Aorta (tissue), 5 donors: ENCODE measurements at places on chromosomes 11 and 22. TPM values are rescaled to one million over a fixed set of nuclear protein-coding genes. Genes with fewer than 3 reads are reported as not detected.

DNA sequence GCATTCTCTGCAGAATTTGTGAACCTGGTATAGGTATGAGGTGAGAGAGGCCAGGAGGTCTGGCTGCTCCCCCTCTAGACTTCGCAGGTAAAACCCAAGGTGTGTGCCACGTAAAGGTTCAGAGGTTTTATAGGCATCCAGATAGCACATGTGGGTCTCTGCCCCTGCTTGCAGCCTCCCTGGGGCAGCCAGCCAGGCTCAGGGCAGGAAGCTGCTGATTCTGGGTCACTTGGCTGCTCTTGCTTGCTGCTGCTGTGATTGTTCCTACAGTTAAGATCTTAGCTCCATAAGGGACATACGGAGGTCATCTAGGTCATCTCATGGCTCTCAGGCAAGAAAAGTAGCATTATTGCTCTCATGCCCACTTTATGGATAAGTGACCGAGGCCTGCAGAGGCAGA, 30.2 kb downstream of the ZBTB16 start:
- no peak for DNase-seq

- DNase-seq: peak; percentile 67
Observed at GRCh38 chr22:43883012-43883661, 8.7 kb downstream of the PNPLA5 start.

GRCh38 chr11:8204025-8204424, 35.2 kb upstream of the RIC3 start:
- DNase-seq: no peak

- no peak for DNase-seq
Observed at GRCh38 chr22:39773976-39774539, 119.5 kb downstream of the ENTHD1 start.

- no peak for DNase-seq
Observed at GRCh38 chr22:47564651-47565434, 802.4 kb downstream of the TBC1D22A start.

GRCh38 chr11:69066122-69067112, 17.7 kb downstream of the TPCN2 start:
- DNase-seq: no peak

GRCh38 chr11:17008099-17008498, 6.1 kb downstream of the PLEKHA7 start:
- DNase-seq: no peak

DNA sequence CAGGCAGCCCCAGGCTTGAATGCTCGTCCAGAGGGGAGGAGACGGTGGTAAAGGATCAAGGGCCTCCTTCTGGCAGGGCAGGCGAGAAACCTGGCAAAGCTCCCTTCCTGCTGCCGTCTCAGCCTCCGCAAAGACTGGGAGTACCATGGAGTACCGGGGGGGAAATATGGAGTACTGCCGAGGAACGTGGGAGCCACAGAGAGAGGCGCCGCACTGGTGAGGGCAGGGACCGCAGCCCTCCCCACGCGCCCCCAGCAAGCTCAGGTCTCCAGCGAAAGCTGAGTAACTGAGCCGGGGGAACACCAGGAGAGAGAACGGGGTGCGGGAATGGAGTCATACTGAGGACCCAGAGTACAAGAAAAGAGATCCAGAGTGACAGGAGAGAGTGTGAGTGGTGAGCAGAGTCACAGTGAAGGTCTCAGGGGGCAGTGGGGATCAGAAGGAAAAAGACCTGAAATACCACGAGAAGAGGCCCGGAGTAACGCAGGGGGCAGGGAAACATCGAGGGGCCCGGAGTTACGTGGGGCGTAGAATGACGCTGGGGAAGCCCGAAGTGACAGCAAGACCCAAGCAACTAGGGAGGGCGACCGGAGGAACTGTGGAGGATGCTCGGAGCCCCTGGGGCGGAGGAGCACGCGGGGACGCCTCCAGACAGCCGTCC, 740 bp downstream of the EML3 start:
- peak; percentile 81 for DNase-seq

DNA sequence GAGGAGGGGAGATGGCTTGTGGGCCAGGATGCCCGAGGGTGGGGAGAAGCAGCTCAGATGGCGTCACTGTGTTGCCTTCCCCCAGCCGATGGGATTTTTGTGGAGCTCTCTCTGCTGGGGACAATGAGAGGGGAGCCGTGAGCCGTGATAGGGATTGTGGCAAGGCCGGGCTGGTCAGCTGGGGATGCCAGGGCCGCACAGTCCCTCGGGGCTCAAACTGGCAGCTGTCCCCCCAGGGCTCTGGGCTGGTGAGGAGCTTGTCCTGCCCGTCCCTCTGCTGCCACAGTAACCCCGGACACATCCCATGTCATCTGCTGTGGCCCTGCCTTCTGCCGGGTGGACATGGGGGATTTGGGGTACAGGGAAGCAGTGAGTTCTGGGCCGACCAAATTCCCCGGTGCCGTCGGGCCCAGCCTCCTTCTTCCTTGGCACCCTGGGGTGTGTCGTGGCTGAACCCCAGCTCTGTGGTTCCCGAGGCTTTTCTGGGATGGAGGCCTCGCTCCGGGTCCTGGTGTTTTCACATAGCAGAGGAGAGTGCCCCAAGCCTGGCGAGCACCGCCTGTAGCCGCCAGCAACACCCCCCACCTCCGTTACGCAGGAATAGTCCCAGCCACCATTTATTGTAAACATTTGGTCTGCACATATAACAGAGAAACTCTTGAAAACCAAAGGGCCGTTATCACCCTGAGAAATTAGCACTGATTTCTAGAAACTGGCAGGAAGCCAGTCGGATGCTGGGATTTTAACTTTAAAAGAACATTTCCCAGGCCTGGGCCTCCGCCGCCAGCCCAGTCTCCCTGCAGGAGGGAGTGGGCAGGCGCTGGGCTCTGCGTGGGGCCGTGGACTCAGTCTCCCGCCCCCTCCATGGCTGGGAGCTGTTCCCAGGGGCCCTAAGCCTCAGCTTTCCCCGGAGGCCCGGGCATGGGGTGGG, 9.9 kb downstream of the BRSK2 start:
- peak; percentile 32 for DNase-seq

DNA sequence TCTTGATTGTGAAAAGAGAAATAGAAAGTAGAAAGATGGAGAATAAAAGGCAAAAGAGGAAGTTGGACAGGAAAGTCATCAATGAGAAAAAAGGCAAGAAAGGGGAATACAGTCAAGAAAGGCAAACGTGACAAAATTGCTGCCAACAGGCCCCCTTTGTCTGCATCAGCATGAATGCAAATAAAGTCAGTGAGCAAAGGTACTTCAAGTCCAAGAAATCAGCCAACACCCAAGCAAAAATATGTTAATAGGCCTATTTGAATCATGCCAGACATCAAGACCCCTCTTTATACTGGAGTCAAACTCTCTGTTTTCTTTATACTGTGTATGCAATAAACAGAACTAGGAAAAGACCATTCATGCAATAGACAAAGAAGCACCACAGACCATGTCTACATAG, 34.3 kb downstream of the GUCY1A2 start:
- no peak for DNase-seq

DNA sequence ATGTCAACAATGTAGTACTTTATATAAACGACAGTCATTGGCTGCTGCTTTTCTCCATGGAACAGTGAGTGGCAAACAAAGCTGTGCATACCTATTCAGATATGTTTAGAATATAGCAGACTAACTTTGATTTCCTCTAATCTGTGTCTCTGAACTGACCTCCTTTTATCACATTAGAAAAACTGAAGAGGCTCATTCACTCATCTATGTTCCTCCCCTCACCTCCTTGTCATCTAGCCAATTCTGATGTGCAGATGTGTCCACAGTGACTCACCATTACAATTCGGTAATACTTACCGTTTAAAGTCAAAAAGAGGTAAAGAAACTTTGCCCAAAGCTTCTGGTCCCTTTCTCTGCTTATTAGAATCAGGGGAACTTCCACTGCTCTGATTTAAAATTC, 51.5 kb upstream of the RPS13 start:
- no peak for DNase-seq

- no peak for DNase-seq
Observed at GRCh38 chr11:88203604-88204003, 28.4 kb upstream of the RAB38 start.

GRCh38 chr11:17012712-17013547, 1.3 kb downstream of the PLEKHA7 start:
- peak; percentile 63 for DNase-seq

DNA sequence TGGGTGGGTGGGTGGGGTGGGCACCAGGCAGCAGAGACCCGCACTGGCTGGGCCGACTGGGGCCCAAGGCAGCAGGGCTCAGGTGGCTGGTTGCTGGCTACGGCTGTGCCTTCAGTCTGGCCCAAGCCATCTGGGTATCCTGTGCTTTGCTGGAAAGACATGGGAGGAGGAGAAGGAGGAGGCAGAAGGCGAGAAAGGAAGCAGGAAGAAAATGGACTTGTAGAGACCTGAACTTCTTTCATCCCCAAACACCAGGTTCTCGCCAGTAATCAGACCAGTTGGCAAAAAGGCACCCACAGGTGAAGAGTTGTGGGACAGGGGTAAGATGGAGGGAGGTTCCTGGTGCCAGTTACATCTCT, 78.8 kb downstream of the IGLL1 start:
- DNase-seq: no peak

GRCh38 chr11:126567419-126567818, 211.9 kb downstream of the ST3GAL4 start:
- no peak for DNase-seq

DNA sequence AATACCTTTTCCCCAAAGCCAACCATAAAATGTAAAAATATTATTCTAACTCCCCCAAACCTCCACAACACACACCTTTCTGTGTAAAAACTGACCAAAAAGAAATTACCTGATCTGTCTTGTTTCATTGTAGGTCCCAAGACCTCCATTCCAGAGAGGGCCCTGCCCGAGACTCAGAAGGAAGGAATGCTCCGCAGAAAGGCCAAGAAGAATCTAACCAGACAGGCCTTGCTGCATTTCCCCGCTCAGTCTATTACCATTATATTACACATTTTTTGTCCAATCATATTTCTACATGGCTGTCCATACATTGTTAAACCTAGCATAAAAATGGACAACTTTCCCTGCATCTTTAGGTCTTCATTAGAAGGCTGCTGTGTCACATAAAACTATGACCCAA, 237.5 kb upstream of the UBASH3B start:
- DNase-seq: no peak

DNA sequence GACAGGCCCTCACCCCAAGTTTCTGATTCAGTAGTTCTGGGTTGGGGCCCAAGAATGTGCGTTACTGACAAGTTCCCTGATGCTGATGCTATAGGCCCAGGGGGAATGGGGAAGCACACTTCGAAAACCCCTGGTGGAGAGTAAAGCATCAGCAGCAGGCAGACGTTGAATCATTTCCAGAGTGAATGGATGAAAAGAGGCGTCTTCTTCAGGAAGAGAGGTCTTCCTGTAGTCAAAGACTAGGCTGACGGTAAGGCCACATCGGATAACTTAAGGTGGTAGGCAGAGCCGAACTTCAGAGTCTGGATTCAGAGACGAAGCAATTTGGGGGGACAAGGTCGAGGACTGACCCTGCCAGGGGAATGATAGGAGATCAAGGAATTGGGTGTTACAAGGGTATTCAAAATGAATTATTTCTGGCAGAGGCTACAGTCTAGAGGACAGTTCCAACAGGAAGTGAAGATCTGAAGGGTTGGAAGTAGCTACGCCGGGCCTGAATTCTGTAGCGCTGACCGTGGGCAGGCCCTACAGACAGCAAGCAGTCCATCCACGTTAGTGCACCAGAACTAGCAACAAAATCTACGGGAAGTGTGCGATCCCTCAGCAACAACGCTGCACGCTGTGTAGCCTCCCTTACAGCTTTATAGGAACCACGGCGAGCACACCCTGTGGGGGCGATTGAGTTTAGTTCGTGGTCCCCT, 862 bp upstream of the CENATAC start:
- DNase-seq: no peak

DNA sequence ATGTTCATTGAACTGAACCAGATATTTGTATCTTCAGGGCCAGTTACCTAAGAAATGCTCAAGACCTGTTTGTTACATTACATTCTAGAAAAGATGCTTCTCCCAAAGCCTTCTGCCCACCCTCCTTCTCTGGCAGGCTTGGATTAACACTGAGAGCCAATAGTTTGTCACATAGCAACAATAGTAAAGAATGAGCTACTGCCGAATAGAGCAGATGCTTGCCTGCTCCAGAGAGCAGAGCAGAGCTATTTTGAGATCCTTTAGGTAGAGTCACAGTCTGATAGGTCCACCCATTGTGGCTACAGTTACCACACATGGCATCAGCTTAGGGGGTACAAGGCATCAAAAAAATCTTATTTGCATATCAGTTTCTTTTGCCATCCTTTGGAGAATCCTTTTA, 13.5 kb upstream of the EP300 start:
- no peak for DNase-seq

- DNase-seq: no peak
Observed at GRCh38 chr22:29301716-29302401, 4.6 kb upstream of the GAS2L1 start.

DNA sequence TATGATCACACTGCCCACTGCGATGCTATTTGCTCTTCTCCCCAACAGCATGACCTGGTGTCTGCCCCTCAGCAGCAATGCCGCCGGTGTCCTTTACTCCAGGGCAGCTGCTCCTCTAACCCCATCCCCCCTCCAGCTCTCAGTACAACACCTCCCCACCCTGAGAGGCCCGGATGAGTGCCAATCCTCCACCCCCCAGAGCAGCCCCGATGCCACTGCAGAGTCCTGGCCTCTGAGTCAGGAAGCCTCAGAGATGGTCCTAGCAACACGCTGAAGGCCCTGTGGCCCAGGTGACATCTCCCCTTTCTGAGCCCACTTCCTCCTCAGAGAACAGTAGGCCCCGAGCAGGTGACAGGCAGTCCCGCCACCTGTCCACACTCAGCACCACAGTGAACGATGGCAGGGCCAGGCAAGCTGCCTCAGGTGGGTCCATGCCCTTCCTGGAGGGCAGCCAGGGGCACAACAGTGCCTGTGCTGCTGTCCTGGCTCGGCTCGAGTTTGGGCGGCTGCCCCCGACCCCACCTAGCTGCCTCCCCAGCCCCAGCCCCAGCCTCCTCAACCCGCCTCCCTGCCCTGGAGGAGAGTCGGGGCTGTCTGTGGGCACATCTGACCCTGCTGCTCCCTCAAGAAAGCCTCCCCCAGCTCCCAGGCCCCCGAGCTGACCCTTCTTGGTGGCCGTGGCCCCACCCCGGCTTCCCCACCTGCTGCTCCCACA, 3.9 kb upstream of the NDUFS8 start:
- DNase-seq: no peak

DNA sequence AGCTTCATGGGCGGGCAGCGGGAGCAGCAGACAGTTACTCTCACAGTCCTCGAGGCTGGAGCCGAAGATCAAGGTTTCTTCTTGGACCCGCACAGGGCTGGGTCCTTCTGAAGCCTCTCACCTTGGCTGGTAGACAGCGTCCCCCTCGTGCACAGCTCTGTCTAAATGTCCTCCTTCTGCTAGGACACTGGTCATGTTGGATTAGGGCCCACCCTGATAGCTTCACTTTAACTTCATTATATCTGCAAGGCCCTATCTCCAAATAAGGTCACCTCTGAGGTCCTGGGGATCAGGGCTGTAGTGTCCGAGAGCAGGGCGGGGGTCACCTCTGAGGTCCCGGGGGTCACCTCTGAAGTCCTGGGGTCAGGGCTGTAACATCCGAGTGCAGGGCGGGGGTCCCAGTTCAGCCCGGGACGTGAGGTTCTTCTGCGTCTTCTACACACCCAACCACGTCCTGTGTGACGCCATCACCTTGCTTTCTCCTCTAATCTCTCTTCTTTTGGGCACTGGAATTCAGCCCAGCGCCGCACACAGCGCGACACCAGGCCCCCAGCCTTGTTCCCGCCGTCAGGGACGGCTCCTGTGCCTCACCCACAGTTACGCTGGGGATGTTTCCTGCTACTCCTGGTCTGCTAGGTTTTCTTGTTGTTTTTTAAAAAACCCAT, 34.1 kb upstream of the TOLLIP start:
- no peak for DNase-seq

LIF gene
- 4.5 TPM for total RNA-seq

SAA4 gene
- 0.84 TPM for total RNA-seq

TEX12 gene
- 0.97 TPM for total RNA-seq

JAML gene
- total RNA-seq: 29.5 TPM

SYCE3 gene
- total RNA-seq: not detected

KDM4D gene
- 0.45 TPM for total RNA-seq
